Inflammatory macrophage (primary cell): ENCODE measurements at places on chromosomes 5 and 9.

- peak; percentile 84 for DNase-seq
Observed at GRCh38 chr9:33161011-33161588, 6.0 kb downstream of the B4GALT1 start.

DNA sequence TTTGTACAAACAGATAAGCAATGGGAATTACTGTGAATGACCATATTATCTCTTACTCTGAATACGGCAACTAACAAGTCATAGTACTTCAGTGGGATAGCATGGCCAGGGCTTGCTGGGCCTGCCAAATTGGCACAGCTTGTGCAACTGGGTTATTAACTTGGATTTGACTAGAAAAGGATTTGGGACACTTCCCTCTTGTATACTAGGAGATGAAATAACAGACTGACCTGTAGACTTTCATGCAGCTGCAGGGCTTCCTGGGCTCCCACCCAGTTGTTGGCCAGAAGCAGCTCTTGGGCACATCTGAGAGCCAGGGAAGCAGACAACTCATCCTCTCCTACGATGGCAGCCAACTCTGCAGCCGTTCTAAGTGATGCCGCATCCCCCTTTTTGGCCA lies 39.8 kb downstream of the CNOT8 start:
- DNase-seq = no peak

DNA sequence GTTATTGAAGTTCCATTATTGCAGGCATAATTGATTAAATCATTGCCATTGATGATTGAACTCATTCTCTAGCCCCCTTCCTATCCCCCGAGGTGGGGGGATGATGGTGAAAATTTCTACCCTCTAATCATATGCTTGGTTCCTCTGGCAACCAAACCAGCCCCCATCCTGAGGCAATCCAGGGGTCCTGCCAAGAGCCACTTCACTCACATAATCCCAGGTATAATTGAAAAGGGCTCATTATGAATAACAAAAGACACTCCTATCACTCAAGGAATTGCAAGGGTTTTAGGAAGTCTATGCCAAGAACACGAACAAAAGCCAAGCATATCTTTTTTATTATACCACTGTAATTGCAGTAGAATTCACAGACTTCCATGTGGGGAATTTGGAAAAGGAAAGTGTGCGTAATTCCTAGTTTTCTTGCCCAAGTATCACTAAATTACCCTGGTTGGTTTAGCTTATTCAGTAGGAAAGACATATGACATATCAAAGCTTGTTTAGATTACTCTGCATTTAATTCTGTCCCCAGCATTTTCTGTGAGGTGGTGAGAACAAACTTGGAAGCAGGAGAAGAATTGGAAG lies 130.7 kb upstream of the TAF11L2 start:
- DNase-seq = no peak

DNA sequence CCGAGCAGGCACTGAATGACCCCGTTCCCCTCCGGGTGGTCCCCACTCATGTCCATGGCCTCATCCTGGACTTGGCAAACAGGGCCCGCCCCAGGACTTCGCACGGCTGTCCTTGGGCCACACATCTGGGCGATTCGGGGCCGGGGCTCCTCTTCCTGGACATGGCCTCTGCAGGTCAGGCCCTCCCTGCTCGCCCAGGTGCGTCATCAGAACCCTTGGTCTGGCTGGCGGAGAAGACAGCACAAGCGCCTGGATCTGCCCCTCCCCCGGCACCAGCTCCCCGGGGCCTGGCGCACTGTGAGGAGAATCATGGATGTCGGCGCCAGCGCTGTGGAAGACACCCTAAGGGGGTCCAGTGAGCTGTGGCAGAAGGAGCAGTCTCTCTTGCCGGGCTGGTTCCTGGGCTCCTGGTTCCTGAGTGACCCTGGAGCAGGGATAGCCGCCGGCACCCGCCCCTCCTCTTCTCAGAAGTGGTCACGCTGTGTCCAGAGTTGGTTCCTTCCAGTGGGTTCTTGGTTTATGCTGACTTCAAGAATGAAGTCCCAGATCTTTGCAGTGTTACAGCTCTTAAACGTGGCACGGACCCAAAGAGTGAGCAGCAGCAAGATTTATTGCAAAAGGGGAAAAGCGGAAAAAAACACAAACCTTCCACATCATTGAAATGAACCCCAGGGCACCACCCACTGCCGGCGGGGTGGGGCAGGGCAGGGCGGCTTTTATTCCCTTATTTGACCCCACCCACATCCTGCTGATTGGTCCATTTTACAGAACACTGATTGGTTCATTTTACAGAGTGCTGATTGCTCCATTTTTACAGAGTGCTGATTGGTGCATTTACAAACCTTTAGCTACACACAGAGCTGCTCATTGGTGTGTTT lies 25.9 kb upstream of the SLC12A7 start:
- peak; percentile 91 for DNase-seq

DNA sequence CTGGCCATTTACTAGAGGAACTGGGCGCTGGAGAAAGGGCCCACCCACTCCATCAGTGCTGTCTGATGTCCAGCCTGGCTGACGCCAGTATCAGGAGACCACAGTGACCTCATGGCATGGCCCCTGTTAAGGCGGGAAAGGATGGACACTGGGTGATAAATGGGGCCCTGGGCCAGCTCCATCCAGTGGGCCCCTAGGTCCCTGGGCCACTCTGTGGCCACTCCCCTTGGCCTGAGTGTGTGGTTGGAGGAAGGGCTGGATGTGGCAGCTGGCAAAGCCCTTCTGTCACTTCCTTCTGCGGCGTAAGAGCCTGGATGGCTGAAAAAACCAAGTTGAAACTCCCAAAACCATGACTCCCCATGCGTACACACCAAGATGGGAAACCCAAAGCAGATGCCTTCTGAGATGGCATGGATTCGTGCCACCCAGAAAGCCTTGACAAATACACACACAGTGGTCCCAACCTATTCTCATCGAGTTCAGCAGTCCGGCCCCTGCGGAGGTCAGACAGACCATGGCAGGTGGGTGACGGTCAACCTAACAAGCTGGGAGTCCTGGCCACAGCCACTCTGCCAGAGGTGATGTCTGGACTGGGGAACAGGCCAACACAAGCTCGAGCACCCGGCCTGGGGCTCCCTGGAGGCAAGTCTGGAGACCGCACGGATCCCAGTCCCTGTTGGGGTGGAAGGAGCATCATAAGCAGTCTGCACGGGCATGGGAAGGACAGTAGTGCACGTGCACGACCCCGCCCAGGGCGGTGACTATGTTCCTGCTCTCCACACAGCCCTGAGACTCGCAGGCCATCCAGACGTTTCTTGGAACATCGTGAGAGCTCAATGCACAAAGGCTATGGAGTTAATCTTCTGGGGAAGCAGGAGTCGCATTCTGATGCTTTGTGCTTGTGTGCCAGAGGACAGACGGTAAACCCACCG lies 45.2 kb upstream of the NOTCH1 start:
- peak; percentile 54 for DNase-seq

DNA sequence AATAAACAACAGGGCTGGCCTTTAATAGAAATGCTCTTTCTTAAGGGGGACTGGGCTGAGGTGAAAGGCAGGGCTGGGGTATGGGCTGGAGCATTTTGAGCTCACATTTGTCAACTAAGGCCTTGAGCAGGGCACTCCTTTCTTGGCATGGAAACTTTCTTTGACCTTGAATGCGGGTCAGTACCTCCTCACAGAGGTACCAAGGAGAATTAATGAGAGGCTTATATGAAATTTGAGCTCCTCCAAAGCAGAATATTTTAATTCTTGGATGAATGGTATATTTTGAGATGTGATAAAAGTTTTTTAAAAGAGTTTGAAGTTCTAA lies 3.1 kb downstream of the CYSTM1 start:
- no peak for DNase-seq

- DNase-seq = no peak
Observed at GRCh38 chr5:172843825-172844576, 9.9 kb downstream of the ERGIC1 start.

- no peak for DNase-seq
Observed at GRCh38 chr9:87590996-87591395, 93.3 kb downstream of the DAPK1 start.

GRCh38 chr5:23316060-23316591 lies 191.3 kb upstream of the PRDM9 start:
- DNase-seq = no peak

DNA sequence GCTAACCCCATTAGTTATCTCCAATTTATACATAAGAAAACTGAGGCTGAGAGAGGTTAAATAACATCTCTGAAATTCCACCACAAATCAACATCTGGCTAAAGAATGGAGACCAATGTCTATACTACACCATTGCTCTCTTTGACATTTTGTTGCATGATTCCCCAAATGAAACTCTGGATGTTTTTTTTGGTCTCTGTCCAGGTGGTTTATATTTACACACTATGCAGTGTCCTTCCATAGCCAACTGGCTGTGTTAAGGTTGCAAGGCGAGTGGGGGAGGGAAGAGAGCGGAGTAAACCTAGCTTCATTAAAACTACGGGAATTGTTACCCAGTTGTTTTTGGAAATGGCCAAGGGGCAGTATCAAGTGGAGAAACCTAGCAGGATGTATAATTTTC lies 67.2 kb downstream of the KIF4B start:
- DNase-seq = no peak

DNA sequence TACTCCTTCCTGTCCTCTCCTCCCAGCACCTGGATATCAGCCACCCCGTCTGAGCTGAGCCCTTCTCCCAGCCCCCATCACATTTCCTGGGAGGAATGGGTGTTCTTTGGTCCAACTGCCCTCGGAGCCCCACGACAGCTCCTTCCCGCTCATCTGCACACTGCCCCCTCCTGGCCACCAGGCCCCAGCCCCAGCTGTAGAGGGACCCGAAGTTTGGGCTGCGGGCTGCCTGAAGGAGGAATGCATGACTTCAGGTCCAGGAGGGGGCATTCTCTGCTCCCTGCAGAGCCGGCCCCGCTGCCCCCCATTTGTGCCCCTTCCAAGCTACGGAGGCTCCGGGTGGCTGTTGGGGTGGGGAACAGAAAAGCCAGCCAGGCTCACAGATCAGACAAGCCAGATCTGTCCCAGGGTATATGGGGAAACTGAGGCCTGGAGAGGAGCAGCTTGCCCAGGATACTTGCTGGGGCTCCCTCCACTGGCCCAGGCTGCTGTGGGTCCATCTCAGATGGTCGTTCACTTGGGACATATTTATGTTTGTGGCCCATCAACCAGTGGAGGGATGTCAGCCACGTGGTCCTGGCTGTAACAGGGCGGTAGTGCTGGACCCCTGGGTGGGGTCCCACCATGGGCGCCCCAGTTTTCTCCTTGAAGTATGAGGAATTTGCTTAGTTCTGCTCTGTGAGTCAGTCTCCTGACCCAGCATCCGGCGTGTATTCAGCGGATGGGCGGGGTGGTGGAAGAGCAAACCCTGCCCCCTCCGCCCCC lies 33.1 kb downstream of the DAB2IP start:
- peak; percentile 45 for DNase-seq

- DNase-seq = no peak
Observed at GRCh38 chr5:67795781-67796477, 419.6 kb upstream of the PIK3R1 start.

- no peak for DNase-seq
Observed at GRCh38 chr5:126831156-126831555, 54.2 kb downstream of the LMNB1 start.

GRCh38 chr9:113011911-113012381 lies at the start of gene ZNF883:
Gene ZNF883, minus strand, starts transcription at chr9:113012192.
- DNase-seq = peak; percentile 25

GRCh38 chr9:21174671-21175070 lies 8.2 kb upstream of the IFNA21 start:
- DNase-seq = no peak

DNA sequence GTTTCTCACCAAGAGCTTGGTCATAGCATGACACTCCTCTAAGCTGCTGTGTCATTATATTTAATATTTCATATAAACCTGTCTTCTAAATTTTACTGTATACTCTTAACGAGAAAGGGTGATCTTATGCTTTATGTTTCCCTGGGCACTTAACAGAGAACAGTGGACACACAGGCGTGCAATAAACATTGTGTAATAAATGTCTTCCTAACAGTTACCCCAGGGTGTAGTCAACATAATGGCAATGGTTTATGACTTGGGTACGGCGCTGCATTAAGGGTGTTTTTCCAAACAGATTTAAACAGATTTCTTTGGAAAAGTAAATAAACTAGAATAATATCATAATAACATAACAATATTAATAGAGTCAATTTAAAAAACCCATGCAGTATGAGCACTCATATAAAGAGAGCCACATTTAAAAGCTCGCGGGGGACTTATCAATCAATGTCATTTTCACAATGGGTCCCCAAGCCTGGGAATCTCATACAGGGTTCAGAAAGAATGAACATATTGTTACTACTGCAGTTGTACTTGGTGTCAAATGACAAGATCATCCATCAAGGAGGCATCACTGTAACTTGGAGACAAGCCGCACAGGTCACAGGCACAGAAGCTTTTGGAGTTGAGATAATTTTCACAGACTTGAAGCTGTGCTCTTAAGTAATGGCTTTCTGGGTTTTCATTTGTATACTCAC lies 376.4 kb downstream of the CTNND2 start:
- DNase-seq = no peak

DNA sequence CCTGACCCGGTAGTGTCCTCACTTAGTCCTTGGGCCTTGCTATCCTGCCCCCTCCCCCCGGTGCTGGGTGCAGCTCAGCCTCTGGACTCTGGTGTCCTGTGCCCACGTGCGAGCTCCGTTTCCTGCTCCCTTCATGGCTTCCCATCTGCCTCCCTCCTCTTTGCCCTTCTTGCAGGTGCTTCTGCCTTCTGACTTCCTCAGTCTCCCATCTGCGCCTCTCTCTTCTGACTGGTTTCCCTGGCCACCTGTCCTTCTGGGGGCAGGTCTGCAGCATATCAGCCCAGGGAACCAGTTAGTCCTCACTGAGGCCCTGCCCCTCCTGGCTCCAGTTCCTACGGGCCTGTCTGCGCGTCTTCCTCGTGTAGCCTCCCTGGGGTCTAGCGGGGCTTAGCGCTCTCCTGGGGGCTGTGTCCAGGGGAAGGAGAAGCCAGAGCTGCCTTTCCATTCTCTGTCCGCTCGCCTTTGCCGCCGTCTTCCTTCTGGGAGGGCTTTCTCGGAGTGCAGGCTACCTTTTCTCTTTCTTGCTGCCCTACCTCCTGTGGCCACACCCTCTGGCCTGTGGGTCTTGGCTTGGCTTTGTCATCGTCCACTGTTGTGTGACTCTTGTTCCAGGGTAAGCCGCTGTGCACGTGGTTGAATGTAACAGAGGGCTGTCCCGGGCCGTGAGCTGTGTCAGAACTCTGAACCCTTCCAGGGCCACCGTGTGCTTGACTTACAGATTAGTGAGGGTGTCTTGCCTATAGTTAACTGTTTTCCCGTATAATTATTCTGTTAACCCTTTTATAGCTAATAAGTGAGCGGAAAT lies 51.8 kb downstream of the EHMT1 start:
- DNase-seq = peak; percentile 46

GRCh38 chr5:154189256-154189818 lies 1.2 kb upstream of the GALNT10 start:
- no peak for DNase-seq

DNA sequence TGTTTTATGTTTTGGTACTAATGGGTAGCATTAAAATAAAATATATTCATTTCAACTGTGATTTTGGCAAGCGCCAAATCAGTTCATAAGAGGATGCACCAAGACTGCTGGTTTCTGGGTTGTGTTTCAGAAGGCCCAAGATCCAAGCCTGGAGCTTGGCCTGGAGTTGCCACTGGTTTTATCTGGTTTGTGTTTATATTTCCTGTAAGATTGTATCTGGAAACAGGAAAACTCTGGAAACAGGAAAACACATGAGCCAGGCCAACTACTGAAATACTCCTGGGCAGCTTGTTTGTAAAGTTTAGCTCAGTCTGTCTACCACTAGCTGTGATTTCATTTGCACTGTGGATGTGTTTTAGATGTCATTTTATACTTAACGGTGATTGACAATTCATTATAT lies 5.5 kb downstream of the FSTL4 start:
- DNase-seq = no peak

- DNase-seq = no peak
Observed at GRCh38 chr5:172795318-172795977, 24.5 kb upstream of the DUSP1 start.

- DNase-seq = no peak
Observed at GRCh38 chr9:11874414-11874813, 818.8 kb upstream of the TYRP1 start.
